Fibroblast of skin of left quadriceps (primary cell): ENCODE measurements at places on chromosomes 3 and 15.

DNA sequence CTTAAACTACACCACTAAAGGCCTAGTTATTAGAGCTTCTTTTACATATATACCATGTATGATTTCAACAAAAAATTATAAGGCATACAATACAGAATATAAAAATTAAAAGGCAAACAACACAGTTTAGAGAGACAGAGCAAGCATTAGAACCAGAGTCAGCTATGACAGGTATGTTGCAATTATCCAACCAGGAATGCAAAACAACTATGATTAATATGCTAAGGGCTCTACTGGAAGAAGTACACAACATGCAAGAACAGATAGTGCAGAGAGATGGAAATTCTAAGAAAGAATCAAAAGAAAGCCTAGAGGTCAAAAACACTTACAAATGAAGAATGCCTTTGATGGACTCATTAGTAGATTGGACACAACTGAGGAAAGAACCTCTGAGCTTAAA, 39.6 kb downstream of the CCDC54 start:
- DNase-seq = no peak

DNA sequence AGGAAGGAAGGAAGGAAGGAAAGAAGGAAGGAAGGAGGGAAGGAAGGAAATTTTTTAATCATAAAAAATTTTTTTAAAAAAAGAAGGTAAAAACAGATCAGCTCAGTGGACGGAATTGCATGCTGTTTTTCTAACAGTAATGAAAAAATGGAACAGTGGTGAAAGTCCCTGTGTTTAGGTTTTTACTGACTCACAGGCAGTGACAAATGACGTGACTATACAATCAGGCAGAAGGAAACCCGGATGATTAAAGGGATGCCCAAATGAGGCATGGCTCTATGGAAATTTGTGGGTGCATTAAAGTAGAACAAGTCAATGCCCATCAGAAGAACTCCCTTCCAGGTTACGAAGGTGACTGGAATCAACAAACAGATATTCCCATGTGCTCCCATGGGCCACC, 135.0 kb downstream of the IMPG2 start:
- DNase-seq = no peak

GRCh38 chr15:85329561-85330422, 50.6 kb upstream of the AKAP13 start:
- peak; percentile 71 for DNase-seq

GRCh38 chr3:56869157-56869889, 67.6 kb upstream of the ARHGEF3 start:
- no peak for DNase-seq

- DNase-seq = no peak
Observed at GRCh38 chr15:45715528-45715927, 80.7 kb downstream of the SQOR start.

DNA sequence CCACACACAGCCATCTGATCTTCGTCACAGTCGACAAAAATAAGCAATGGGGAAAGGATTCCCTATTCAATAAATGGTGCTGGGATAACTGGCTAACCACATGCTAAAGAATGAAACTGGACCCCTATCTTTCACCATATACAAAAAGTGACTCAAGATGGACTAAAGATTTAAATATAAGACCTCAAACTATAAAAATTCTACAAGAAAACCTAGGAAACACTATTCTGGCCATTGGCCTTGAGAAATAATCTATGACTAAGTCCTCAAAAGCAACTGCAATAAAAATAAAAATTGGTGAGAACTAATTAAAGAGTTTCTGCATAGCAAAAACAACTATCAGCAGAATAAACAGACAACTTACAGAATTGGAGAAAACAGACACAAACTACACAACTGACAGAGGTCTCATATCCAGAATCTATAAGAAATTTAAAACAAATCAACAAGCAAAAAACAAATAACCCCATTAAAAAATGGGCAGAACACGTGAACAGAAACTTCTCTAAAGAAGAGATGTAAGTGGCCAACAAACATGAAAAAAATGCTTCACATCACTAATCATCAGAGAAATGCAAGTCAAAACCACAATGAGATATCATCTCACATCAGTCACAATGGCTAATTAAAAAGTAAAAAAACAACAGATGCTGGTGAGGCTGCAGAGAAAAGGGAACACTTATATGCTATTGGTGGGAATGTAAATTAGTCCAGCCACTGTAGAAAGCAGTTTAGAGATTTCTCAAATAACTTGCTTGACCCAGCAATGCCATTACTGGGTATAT, 104.0 kb downstream of the NR1I2 start:
- DNase-seq = no peak

- no peak for DNase-seq
Observed at GRCh38 chr3:155393316-155393715, 99.8 kb upstream of the STRIT1 start.

DNA sequence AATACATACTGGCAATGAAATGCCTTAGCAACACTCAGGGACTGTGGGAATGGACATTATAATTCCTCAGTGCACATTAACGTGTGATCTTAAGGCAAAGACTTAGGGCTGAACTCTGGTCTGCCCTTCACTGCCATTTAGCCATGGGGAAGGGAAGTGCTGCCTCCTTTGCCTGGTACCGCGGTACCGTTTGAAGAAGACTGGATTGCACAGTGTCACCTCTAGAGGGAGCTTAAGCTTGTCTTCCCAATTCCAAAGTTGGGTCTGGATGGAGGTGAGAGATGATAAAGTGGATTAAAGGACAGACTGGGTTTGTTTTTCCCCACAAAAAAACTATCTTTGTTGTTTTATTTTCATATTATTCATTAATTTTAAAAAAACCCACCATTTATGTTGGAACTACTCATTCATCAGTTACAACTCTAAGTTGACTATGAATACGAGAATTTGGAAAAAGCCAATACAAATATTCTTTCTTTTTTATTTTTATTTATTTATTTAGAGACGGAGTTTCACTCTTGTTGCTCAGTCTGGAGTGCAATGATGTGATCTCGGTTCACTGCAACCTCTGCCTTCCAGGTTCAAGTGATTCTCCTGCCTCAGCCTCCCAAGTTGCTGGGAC, 60.0 kb upstream of the SYN2 start:
- no peak for DNase-seq

DNA sequence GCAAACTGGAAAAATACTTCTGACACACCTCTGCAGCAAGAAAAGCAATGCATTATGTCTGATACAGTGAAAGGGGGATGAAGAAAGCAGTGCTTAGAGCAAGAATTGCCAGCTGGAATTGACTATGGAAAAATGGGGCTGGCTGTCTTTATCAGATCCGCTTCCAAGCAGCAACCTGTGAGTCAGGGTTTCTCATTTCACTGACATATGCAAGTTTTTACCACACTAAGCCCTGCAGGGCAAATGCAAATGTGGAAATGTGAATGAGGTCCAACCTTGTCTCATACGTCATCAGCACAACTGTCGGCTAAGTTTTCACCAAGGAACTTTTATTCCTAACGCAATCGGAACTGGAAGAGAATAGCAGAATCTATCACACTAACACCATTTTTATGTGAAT, 172.5 kb upstream of the GADL1 start:
- DNase-seq = peak; percentile 88

DNA sequence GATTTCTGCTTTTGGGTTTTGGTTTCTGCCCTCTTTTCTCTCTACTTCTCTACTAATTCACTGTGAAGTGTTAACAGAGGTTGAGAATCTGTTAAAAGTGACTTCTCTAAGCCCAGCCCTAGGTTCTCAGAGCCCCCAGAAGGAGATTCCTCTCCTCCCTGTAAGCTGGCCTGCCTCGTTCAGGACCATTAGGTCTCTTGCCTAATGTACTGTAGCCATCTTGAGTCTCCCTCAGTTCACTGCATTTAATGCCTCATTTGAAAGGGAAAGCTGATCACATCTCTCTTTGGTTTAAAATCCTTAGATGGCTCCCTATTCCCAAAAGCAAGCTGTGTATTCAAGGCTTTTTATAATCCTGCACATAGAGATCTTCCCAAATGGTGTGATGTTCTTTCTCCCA, 16.3 kb downstream of the RTP1 start:
- no peak for DNase-seq

GRCh38 chr3:160278210-160278609, 53.0 kb downstream of the C3orf80 start:
- no peak for DNase-seq

DNA sequence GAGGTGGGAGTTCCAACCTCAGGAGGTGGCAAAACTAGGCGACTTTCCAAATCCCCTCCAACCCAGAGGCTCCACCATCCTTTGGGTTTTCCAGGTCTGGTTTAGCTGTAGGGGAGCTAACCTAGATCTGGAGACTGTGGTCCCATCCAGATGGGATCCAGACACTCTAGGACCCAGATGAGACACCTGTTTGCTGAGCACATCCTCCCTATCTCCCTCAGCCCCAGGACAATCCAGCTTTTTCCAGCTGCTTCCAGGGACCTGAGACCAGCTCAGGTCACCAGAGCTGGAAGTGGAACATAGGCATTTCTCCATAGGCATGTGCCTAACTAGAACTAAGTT, 18.2 kb downstream of the CRTAP start:
- no peak for DNase-seq

GRCh38 chr3:189567322-189567721, 63.9 kb upstream of the TP63 start:
- no peak for DNase-seq

DNA sequence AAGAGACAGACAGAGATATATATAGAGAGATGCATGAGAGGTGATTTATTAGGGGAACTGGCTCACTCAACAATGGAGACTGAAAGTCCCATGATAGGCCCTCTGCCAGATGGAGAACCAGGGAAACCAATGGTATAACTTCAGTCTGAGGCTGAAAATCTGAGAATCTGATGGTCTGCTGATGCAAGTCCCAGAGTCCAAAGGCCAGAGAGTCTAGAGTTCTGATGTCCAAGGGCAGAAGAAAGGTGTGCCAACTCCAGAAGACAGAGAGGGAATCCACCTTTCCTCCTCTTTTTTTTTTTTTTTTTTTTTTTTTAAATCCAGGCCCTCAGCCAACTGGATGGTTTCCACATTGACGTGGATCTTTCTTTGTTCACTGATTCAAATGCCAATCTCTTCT, 197.9 kb upstream of the MEIS2 start:
- DNase-seq = no peak

- DNase-seq = no peak
Observed at GRCh38 chr3:182241196-182241765, 529.6 kb downstream of the SOX2 start.
